ENCODE measurements at places on chromosomes 5 and 9.

- DNase-seq: no peak
These were observed 188.7 kb downstream of the FBXL17 start for GRCh38 chr5:108193021-108193795.

GRCh38 chr9:129349665-129349947 is 171.5 kb upstream of the IER5L start:
- DNase-seq: no peak

DNA sequence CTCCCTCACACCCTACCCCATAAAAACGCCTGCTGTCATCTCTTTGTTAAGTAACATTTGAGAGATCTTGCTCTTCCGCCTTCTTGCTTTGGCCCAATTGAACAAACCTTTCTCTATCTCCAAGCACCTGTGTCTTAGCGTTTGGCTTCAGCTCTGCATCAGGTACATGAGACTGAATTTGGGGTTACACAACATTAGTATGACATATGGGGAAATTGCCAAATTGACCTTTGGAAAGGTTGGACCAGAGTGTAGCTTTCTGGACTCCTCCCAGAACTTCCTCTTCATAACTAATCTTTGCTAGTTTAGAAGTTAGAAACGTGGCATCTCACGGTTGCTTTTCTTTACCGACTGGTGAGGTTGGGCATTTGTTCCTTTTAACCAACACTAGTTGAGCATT is 3.5 kb upstream of the EXOSC3 start:
- DNase-seq: no peak

GRCh38 chr5:78527054-78527859 is 121.3 kb downstream of the LHFPL2 start:
- DNase-seq: no peak

DNA sequence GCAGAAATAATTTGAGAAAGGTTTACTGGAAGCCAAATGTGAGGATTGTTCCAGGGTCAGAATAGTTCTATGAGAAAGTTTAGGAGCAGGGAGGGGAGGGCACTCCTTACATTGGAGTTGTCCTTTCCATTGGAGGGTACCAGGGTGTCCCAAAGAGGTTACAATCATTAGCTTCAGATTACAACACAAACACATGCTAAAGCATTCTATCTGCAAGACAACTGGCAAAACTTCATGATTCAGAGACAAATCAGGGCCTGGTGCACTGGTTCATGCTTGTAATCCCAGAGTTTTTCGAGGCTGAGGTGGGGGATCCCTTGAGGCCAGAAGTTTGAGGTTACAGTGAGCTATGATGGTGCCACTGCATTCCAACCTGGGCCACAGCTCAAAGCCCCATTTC is 51.8 kb downstream of the NSUN2 start:
- no peak for DNase-seq
